ENCODE measurements at places on chromosomes 2 and 18.

DNA sequence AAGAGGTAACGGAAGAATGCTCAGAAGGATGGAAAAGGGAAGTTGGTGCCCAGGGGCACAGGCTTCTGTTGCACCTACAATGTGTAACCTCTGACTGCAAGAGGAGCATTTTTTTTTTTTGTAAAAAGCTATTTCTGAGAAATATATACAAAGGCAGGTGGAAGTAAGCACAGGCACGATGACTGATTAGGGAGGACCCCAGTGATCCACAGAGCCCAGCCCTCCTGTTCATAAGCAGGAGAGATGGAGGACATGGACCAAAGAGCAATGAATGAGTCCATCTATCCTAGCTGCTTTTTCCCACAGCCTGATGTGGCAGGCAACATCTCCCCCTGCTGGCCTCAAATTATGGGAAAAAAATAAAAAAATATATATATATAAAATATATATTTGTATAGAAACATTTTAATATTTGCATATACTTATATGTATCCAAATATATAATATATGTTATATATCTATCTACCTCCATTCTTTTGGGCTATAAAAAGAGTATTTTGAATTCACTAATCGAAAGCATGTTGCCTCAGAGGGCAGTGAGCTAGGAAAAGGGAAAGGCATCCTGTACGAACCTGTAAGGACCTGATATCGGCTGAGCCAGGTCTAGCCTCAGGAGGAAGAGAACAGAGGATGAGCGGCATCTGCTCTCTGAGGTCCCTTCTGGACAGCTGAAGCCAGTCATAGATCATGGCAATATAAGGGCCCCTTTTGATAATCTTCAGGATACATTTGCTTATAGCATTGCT lies 166.0 kb upstream of the STK17B start:
- DNase-seq = no peak

GRCh38 chr2:19670303-19670702 lies 231.5 kb downstream of the TTC32 start:
- no peak for DNase-seq

GRCh38 chr2:40760071-40760666 lies 308.3 kb upstream of the SLC8A1 start:
- no peak for DNase-seq

DNA sequence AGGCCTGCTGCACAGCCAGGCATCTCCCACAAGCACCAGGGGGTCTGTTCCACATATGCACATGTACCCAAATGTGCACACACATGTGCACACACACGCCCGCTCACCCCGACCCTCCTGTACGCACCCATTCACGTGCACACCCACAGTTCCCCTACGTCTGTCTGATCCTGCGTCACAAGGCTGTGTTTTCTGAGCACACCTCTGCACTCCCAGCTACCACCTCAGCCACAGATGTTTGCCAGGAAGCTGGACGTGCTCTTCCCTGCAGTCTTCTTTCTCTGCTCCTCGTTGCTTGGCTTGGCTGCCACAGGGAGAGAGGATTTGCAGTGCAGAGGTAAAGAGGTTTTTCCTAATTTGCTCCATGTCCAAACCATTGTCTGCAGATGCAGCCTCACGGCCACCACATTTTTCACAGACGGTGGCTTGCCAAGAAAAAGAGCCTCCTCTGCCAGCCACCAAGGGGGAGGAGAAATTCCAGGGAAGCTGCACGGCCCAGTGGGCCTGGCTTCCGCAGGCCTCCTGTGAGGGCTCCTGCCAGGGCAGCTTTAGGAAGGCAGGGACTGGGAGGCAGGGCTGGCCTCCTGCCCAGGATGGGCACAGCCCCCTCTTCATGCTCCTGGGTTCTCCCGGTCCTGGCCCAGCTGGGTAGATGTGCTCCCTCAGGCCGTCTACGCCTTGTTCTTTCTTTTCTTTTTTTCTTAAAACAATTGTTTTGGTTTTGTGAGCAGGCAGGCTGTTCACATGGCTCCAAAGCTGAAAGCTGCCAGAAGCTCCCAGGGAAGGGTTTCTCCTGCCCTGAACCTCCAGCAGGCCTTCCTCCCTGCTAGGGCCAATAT lies 29.3 kb upstream of the HS6ST1 start:
- DNase-seq = no peak

GRCh38 chr2:37361216-37361815 lies 16.9 kb downstream of the QPCT start:
- no peak for DNase-seq

- no peak for DNase-seq
Measured at GRCh38 chr2:216733046-216733445, 37.7 kb upstream of the IGFBP5 start.

- DNase-seq = no peak
Measured at GRCh38 chr2:53877556-53877955, 17.8 kb upstream of the GPR75 start.

DNA sequence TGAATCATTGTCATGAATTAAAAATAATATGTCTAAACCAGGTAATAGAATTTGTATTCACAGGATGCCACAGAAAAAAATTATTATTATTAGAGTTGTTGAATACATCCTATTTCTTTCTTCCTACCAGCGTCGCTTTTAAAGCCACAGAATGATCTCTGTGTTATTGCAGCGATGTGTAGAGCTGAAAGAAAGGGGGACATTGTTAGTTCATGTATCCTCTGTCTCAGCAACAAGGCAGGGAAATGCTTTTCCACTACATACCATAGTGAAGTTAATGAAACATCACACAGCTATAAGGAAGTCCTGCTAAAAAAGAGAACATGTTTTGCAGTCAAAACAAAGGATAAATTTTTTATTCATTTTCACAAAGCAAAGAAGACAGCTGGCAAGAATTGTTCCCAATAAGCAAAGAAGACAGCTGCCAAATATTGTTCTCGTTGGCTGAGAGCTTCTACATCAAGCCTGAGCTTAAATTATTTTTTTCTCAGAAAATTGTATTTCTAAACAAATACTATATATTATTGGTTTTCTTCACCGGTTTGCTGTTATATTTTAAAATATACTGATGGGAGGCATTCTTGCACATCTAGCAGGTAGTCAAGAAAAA lies 1234.4 kb downstream of the SUCLG1 start:
- no peak for DNase-seq

DNA sequence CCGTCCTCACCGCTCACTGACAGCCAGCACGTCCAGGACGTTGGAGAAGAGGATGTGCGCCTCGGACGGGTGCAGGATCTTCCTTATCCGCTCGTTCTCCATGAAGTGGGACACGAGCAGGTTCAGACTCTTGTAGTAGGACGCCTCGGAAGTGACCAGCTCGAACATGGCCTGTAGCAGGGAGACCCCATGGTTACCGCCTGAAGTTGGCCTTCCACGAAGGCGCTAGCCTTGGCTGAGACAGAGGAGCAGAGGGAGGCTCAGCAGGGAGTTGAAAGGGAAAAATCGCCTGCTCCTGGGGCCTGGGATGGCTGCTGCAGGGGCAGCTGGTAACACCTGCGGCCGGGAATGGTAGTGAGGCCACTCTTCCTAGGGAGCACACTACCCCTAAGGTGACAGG lies 24.7 kb downstream of the SNORC start:
- DNase-seq = no peak

GRCh38 chr2:218816561-218817011 lies 15.0 kb downstream of the PRKAG3 start:
- DNase-seq = no peak

- DNase-seq = no peak
Measured at GRCh38 chr2:232293191-232293590, 85.4 kb upstream of the ALPP start.

DNA sequence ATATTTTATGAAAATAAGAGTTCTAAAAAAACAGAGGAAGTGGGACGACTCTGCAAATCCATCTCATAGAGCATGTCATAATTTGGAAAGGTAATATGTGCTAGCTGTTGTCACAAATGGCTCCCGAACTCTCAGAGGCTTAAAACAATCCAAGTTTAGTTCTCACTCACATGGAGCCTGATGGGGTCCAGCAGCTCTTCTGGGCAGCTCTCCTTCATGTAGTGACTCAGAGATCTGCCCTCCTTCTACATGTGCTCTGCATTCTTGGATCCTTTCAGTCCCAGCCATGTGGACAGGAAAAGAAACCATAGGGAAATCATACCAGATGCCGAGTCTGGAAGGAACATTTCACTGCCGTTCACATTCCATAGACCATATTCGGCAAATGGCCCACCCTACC lies 180.1 kb upstream of the APCDD1 start:
- no peak for DNase-seq

- no peak for DNase-seq
Measured at GRCh38 chr2:84121-84520, 37.8 kb upstream of the FAM110C start.

- DNase-seq = no peak
Measured at GRCh38 chr2:186294248-186294888, 191.7 kb upstream of the ZC3H15 start.

DNA sequence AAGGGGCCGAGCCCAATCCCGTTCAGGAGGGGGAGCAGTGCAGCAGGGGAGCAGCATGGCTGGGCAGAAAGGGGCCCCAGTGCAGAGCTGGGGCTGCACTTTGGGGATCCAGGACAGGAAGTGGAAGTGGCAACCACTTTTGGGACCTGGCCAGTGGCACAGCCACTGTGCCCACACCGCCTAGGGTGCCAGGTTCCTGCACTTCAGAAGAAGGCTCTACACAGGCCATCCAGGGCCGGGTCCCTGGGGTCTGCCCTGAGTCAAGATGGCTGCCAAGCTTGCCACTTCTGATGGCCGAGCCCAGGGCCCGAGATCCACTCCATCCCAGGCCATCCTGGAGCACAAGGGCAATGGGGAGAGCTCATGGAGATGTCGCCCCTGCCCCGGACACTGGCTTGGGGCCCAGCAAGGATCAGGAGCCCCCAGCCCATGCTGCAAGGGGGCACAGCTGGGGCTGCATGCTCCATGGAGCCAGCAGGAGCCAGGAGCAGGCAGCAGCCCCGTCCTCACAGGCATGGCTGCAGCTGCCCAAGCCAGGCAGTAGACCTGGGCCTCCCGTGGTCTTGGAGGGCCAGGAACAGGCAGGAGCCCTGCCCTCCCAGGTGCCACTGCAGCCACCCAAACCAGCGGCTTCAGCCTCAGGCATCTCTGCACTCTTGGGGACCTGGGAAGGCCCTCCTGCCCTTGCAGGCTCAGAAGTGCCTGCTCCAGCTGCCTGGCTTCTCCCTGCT lies 35.0 kb upstream of the ID2 start:
- DNase-seq = no peak

DNA sequence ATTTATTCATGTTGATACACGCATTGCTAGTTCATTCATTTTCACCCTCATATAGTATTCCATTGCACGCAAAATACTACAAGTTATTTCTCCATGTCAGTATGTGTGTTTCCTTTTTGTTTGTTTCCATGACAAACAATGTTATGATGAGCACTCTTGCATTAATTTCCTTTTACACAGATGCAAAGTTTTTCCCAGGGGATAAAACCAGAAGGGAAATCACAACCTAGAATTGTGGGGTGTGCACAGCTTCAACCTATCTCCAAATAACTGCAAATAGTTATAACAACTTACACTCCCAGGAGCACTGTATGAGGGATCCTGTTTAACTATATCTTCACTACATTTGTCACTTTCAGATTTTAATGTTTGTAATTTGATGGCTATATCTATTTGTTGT lies 87.1 kb downstream of the ANKRD44 start:
- DNase-seq = no peak

DNA sequence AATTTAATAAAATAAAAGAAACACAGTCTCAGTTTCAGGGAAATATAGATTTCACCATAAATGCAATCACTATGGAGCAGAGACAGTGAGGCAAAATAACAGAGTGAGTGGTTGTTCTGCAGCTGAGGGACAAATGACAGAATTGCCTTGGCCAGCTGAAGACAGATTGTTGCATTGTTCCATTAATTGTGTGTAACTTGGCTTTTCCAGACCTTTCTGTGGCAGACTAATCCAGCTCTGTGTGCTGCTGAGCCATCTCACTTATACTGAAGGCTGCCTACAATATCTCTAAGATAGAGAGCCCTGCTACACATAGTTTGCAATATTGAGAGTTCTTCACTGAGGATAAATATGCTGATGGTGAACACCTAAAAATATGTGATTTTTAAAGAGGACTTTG lies 11.5 kb downstream of the LRRTM1 start:
- DNase-seq = no peak

All from activated T-helper 2 cell treated with anti-CD3 and anti-CD28 coated beads, Interferon-gamma antibody, Interleukin-2, Interleukin-4, amounts not matched to agents 10 μg/mL and 5 μg/mL and 100 μg/mL, durations not matched to agents 14 hours and 24 hours and 36 hours (primary cell).